ENCODE measurements at places on chromosomes 16 and 17.

GRCh38 chr17:30443721-30444120, 33.5 kb upstream of the GOSR1 start:
- DNase-seq = no peak

DNA sequence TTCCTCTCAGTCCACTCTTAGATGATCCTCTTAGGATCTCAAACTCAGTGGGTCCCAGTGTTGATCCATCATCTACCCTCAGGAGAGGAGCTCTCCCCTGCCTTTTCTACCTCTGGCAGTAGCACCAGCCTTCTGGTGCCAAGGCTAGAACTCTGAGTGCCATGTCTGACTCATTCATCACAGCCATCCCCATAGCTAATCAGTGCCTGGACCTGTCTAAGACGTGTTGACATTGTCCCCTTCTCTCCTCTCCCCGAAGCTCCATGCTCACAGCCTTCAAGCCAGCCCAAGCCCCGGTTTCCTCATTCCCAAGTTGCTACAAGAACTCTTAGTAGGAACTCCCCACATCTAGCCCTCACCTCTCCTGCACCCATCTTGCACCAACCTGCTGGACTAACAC, 73.5 kb upstream of the GRIN2A start:
- DNase-seq = no peak

GRCh38 chr17:49123061-49123460, 9.5 kb upstream of the B4GALNT2 start:
- DNase-seq = no peak

DNA sequence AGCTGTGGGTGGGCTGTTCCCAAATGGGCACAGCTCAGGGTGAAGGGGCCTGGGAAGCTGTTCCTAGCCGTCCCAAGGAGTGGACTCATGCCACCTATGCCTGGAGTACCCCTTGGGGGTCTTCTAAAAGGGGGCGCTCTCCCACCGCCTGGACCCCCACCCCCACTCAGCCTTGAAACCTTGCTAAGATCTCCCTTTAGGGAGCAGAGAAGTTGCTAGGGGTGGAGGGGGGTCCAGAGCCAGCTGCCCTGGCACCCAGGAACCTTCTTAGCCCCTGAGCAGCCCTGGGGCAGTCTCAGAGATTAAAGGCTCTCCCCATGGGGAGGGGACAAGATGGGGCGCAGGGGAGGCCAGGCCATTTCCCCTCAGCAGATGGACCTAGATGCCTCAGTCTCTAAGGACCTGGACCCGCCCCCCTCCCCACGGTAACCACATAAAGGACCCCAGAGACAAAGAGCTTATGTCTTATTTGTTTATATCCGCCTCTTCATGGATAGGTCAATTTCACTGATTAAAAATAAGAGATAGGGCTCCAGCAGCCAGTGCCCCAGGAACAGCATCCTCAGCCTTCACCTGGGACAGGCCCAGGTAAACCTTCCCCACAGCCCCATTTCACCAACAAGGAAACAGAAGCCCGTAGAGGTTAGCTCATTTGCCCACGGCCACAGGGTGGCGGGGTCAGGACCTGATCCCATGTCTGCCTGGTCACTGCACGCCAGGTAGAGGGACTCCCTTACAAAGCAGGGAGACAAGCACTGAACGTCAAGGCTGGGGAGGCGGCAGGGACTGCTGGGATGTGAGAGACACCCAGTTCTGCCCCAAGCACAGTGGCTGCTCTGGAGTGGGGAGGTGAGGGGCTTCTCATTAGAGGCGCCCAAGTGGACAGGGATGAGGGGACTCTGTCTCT, 3.4 kb downstream of the MTSS2 start:
- DNase-seq = no peak

DNA sequence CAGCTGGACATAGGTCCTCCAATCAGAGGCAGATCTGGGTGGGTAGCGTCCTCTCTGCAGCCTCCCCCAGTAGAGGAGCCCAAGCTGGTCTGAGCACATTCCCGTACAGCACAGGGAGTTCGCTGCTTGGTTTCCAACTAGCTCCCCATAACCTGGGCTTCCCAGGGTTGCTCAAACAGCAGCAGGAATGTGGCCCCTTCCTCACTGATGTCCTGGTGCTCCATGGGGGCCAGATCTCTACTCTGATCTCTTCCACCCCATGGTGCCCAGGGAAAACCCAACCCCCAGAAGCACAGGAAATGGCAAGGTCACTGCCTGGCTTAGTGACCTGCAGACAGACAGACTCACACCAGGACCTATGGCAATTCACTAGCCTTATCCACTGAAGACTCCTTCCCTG, 11.1 kb upstream of the MMP2 start:
- DNase-seq = no peak

GRCh38 chr17:72063262-72063661, 57.6 kb upstream of the SOX9 start:
- DNase-seq = no peak

DNA sequence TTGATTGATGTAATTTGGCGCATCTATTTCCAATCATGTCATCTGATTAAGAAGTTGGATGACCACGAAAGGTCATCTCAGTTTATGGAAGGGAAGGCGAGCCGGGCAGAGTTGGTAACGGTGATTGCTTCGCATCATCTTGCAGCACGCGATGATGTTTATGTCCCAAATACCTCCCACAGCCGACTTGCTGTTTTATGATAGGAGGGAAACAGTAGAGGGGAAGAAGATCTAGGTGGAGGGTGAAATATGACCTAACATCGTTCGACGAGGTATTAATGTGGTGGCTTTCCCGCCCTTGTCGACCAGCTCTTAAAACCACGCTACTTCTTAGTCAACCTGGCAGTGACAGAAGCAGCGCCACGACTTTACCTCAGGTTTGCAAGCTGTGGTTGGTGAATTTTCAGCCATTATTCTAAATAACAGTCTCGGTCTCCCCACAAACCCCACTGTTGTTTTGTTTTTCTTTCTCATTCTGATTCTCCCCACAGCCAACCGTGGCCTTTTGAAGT, 805 bp upstream of the TANC2 start:
- DNase-seq = no peak

Measured in NCI-H1417 treated with DMSO at 0.1 percent for 48 hours (cell line).